ELR (cell line): ENCODE measurements at places on chromosomes 11 and 22.
A peak's percentile ranks its signal among the peaks of the same experiment; 100 is the strongest.

DNA sequence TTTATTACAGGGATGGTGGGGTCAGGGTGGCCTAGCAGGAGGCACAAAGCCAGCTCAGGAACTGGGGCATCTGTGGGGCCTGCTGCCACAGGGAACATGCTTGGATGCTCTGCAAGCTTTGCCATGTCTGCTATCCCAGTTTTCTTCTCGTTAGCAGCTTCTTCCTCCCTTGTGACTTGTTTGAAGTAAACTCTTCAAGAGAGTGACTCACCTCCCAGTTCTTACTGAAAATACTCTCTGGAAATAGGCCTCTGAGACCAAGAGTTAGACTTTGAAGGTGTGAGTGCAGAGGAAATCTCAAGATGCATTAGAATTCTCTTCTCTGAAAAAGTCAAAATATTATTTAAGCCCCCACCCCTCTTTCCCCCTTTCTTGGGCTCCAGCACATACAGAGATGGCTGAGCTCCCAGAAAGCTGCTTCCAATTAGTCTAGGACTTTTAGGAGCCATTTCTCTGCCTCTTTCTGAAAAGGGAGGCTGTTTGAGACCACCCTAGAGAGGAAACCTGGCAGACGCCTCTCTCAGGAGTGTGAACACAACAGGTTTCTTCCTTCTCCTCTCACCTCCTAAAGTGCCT is 15.1 kb downstream of the CWC15 start:
- DNase-seq: peak; percentile 51

GRCh38 chr11:71286701-71287643 is 34.6 kb upstream of the SHANK2 start:
- DNase-seq: peak; percentile 57

GRCh38 chr11:82842019-82842418 is 58.2 kb downstream of the PRCP start:
- no peak for DNase-seq

GRCh38 chr11:83538286-83538685 is 252.1 kb upstream of the CCDC90B start:
- DNase-seq: no peak

- DNase-seq: no peak
These were observed 11.6 kb upstream of the TSKU start for GRCh38 chr11:76771446-76772099.

GRCh38 chr11:13141731-13142709 is 132.9 kb downstream of the RASSF10 start:
- DNase-seq: no peak

DNA sequence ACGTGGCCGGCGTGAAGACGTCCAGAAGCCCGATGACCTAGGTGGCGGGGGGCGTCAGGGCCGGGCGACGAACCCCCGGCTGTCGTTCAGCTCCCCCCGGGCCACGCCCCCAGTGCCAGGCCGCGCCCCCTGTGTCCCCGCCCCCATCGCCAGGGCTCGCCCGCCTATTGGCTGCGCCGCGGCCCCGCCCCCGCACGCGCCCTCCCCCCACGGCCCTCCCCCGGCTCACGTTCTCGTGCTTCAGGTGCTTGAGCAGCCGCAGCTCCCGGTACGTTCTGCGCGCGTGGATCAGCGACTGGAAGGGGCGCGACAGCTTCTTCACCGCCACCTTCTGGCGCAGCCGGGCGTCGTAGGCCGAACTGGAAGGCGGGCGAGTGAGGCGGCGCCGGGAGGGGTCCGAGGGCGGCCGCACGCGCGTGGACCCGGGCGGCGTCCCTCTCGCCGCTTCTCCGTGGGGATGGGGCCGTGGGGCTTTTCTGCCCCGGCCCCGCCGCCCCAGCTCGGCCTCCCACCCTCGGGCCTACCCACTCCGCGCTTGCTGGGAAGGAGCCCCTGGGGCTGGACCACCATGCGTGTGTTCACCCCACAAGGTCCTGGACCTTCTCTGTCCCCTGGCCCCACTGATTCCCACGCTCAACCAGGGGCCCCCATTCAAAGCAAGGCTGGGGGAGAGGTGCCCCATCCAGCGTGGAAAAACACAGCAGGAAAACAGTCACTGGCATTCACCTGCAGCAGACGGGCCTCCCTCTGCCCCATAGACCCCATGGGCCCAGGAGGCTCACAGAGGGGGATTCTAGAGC is 2.4 kb downstream of the MAPK11 start:
- DNase-seq: peak; percentile 47

GRCh38 chr11:61080526-61080925 is 21.8 kb upstream of the CD5 start:
- no peak for DNase-seq

DNA sequence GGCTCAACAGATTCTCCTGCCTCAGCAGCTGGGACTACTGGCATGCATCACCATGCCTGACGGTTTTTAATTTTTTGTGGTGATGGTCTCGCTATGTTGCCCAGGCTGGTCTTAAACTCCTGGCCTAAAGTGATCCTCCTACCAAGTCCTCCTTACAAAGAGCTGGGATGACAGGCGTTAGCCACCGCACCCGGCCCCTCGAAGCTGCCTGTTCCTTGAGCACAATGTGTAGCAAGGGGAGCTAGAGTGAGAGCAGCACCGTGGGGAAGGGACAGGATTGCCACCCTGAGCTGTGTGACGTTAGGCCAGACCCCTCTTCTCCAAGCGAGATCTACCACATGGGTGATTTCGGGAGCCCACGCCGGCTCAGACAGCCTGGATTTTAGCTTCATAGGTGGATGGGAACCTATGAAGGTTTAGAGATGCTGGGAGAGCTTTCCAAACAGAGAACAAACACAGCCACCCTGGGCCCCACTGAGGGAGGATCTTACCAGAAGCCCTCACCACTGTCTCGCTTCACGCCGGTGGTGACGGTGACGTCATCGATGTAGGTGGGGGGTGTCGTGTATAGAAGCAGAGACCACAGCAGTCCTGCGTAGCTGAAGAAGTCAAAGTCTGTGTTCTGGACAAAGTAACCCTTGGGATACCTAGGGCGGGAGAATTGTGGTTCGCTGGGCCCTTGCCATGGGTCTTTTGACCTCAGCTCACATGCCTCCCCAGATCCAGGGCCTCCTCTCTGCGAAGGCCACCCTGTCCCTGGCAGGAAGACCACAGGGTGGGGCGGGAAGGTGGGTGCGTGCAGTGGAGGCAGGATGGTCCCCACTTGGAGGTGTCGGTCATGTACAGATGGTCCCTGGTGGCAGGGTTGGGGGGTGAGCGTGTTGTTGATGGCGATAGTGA is 23.1 kb downstream of the RGL4 start:
- no peak for DNase-seq

GRCh38 chr11:68976563-68976962 is 4.2 kb downstream of the MRGPRD start:
- DNase-seq: no peak

DNA sequence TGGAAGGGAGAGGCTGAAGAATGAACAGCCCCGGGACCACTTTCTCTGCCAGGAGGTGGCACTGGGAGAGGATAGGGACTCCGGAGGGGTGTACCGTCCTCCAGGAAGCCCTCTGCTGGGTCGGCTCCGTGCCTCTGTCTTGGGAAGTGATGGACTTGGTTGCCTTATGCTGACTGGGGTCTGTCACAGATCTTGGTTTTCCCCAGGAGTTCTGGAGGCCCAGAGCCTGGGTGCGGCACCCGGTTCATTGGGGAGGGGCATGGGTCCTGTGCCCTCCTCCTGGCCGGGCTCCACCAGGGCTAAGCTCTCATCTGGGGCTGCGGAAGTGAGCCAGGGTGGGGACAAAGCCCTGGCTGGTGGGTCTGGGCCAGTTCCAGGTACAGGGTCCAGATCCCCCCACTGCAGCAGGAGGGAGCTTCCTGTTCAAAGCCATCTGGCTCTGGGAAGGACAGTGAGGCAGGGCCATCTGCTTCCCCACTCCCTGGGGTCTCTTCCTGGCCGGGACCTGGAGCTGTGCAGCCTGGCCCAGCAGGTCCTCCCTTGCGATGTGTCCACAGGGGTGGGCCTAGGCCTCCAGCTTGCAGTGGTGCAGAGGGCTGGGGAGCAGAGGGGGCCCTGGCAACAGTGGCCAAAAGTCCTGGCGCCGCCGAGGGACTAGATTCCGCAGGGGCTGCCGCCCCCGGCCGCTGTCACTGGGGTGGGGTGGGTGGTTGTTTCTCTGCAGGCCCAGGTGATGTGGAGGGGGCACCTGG is 1.1 kb upstream of the AP2A2 start:
- no peak for DNase-seq

- DNase-seq: peak; percentile 83
These were observed 1.2 kb upstream of the ARHGEF12 start for GRCh38 chr11:120334894-120335462.

- peak; percentile 78 for DNase-seq
These were observed 39.0 kb downstream of the CTNND1 start for GRCh38 chr11:57800444-57801182.
